Pulmonary artery endothelial cell (primary cell): ENCODE measurements at places on chromosomes 2 and 18.

GRCh38 chr2:101805152-101806088, 107.9 kb downstream of the MAP4K4 start:
- DNase-seq = no peak

DNA sequence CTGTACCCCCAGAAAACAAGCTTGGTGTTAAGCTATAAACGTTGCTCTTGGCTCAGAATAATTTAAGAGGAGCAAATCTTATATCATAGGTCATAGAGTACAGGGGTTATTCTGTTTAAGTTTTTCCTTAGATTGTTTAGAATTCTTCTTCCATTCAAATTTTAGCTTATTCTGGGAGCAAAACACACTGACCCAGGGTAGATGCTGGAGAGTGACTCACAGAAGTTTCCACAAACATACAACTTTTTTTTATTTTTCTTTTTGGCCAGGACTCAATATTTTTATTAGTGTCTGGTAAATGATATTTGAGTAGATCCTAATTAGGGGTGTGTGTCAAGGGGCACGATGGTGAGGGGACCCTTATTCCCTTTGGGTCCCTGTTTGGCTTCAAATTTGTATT, 71.5 kb upstream of the PSME4 start:
- no peak for DNase-seq

- no peak for DNase-seq
These were observed 49.4 kb downstream of the TWIST2 start for GRCh38 chr2:238897122-238897880.

DNA sequence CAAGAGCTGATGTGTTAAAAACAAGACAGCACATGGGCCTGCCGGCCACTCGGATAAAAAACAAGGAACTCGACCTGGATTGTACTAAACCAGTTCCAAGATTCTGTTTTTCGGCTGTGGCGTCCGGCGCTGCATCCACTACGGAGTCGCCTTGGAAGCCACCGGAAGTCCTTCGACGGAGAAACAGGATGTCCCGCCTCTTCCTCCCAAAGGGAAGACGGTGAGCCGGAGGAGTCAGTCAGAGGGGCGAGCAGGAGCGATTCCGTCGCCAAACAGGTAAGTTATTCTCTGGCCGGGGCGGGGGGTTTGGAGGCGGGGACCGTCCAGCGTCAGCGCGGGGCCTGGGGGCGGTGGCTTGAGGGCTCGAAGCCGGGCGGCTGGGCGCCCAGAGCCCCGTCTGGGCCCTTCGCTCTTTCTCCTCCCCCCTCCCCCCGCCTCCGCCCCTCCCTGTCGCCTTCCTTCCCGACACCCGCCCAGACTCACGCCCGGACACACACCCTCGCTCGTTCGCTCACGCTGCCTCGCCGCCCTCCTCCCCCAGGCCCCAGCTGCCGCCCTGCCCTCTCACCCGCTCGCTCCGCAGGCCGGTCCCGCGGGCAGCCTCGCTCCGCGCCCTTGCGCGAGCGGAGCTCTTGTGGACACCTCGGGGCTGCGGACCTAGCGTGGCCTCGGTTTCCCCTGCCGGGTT, at the start of gene ZNF407:
Gene ZNF407 (plus strand): TSS at position 209 of the 688 bp plus-strand sequence. CDS start 33,150 bp downstream, outside the sequence.
- peak; percentile 69 for DNase-seq

GRCh38 chr2:127563458-127564428, 28.3 kb downstream of the MYO7B start:
- no peak for DNase-seq

- no peak for DNase-seq
These were observed 137.9 kb upstream of the ZC3H15 start for GRCh38 chr2:186348200-186348599.

DNA sequence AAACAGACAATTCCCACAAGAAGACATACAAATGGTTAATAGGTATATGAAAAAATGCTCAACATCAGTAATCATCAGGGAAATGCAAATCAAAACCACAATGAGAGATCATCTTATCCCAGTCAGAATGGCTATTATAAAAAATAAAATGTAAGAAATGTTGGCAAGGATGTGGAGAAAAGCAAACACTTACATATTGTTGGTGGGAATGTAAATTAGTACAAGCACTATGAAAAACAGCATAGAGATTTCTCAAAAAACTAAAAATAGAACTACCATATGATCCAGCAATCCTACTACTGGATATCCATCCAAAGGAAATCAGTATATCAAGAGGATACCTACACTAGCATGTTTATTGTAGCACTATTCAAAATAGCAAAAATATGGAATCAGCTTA, 186.6 kb downstream of the NOL4 start:
- no peak for DNase-seq

GRCh38 chr18:79544386-79544963, 135.1 kb upstream of the CTDP1 start:
- DNase-seq = no peak

- no peak for DNase-seq
These were observed 135.0 kb downstream of the LAMA3 start for GRCh38 chr18:23824240-23824639.

GRCh38 chr2:241966647-241967466, 97.3 kb downstream of the RTP5 start:
- DNase-seq = no peak

GRCh38 chr2:55169915-55170314, 62.2 kb downstream of the CLHC1 start:
- DNase-seq = no peak

GRCh38 chr2:72722492-72723070, 103.3 kb downstream of the EXOC6B start:
- no peak for DNase-seq
